Activated T-cell treated with anti-CD3 and anti-CD28 coated beads for 1 hour (primary cell): ENCODE measurements at places on chromosomes 16 and 17.

- DNase-seq: no peak
Observed at GRCh38 chr17:81976332-81977210, 858 bp upstream of the ASPSCR1 start.

DNA sequence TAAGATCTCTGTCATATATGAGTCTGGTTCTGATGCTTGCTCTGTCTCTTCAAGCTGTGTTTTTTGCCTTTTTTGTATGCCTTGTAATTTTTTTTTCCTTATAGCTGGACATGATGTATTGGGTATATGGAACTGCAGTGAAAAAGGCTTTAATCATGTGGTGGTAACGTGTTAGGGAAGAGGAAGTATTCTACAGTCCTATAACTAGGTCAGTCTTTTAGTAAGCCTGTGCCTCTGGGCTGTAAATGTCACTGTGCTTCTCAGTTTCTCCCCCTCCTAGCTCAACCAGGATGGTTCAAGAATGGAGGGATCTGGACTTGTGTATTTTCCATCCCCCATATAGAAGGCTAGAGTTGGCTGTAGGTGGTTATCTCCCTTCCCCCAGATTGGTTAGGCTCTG is 202.3 kb upstream of the AXIN2 start:
- DNase-seq: no peak

DNA sequence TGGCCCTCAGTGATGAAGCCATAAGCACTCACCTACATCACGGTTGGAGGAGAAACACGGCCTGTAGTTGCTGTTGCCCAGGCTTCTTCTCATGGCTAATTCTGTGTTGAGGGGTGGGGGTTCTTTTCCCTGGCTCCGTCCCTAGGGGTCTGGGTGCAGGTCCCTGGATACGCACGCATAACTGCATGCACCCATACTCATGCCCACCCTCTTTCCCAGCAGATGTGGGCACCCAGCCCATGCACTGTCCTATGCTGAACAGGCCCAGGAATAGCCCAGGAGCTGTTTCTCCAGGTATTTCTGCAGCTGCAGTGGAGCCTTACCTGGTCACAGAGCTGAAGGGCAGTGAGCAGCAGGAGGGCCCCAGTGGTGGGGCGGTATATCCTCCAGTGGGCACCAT is 18.1 kb downstream of the ST6GALNAC1 start:
- no peak for DNase-seq

GRCh38 chr16:30084816-30085159 is 6.9 kb downstream of the TBX6 start:
- DNase-seq: no peak
